ENCODE measurements at places on chromosomes 5 and 9.

DNA sequence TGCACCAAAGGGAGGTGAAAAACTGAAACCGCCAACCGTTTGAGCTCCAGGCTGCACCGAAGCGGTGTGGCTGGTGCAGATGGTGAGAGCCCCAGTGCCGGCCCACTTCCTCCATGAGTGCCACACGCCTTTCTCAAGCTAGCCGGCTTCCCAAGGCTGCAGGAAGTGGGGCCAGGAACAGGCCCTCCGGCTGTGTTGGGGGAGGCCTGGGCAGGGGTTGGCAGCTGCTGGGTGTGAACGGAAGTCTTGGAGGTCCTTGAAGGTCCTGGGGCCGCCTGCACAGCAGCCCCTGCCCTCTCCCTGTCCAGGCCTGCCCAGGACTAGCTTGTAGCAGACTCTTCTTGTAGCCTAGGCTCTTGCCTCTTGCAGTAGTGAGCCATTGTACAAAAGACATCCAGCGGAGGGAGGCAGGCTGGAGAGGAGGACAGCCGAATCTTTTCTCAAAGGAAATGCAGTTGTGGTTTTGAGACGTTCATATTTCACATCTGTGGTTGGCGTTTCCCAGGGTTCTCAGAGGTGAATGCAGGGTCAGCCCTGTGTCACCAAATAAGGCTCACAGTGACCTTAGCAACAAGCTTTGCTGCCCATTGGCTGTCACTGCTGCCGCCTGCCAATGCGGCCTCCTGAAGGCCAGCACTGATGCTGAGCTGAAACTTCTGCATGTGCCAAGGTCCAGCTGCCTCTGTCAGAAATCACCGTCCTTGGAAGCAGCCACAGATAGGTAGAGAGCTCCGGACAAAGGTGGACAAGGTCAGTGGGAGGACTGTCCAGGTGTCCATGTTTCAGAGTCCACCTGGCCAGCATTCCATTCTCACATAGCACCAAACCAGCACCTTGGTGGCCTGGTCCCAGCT, 23.9 kb downstream of the IRF1 start:
- no peak for DNase-seq

- DNase-seq = no peak
These were observed 2.3 kb downstream of the NINJ1 start for GRCh38 chr9:93131599-93132286.

DNA sequence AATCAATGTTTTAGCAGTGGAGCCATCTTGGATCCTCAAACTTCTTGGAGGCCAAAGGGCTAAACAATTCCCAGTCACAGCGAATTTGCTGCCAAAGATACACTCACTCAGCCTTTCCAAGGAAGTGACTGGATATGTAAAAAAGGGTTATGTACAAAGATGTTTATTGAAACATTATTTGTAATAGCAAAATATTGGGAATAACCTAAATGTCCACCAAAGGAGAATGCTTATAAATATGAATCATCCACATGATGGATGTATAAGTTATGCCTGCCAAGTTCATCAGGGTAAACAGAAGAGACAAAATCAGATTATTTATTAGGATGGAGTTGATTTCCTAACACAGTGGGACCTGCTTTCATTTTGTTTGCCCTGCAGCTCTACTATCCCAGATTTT, 145.2 kb upstream of the ABCA1 start:
- no peak for DNase-seq

GRCh38 chr5:170554521-170555267, 50.9 kb downstream of the KCNIP1 start:
- DNase-seq = no peak

DNA sequence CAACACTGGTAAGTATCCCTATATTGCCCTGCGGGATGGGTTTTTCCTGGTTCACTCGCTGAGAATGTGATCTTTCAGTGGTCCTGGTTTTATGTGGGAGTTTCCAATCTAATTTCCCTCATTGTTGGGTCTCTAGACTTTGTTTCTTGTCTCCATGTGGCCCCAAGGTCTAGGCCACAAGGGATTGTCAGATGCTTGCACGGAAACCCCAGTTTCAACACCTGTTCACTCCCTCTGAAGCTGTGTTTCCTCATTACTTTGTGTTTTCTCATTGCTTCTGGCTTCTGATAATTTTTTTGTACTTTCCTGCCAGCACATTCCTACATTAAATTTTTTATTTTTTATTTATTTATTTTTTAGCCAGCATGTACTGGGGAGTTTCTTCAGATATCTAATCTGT, 191.5 kb downstream of the TTLL11 start:
- no peak for DNase-seq

- no peak for DNase-seq
These were observed 19.2 kb upstream of the FYB1 start for GRCh38 chr5:39238366-39239105.

- DNase-seq = no peak
These were observed 958.5 kb downstream of the DTWD2 start for GRCh38 chr5:118029807-118030206.

- no peak for DNase-seq
These were observed 38.7 kb upstream of the RAB3C start for GRCh38 chr5:58544195-58544594.

- no peak for DNase-seq
These were observed 32.3 kb upstream of the ADAMTS2 start for GRCh38 chr5:179377421-179378115.

DNA sequence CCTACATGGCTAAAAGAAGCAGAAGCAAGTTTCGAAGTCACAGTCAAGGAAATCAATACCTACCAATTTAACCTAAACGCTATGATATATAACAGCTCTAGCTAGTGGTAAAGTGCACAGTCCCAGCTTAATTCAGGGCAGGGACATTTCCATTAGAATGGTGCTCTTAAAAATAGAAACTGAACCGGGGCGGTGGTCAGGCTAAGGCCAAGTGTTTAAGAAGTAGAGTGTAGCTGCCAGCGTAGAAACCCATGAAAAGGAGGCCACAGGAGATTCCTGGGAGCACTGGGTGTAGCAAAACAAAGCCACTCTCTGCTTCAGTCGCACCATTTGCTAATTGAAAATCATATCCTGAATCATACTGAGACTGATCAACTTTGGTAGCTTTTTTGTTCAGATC, 28.8 kb downstream of the PPIC start:
- DNase-seq = no peak

DNA sequence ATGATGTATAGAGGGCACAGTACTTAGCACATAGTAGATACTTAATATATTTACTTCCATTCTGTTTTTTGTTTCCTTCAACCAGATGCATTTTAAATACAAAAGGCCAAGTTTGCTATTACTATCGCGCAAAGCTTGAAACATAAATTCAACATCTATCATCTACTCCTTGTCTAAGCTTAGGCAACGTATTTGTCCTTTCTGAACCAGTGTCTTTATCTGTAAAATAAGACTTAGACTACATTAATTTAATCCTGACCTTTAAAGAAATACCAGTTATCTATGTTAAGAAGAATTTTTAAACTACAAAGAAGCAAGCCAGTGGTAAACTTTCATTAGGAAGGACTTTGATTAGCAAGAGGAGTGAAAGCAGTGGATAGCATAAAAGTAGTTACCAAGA, 173.0 kb downstream of the WDR70 start:
- no peak for DNase-seq

DNA sequence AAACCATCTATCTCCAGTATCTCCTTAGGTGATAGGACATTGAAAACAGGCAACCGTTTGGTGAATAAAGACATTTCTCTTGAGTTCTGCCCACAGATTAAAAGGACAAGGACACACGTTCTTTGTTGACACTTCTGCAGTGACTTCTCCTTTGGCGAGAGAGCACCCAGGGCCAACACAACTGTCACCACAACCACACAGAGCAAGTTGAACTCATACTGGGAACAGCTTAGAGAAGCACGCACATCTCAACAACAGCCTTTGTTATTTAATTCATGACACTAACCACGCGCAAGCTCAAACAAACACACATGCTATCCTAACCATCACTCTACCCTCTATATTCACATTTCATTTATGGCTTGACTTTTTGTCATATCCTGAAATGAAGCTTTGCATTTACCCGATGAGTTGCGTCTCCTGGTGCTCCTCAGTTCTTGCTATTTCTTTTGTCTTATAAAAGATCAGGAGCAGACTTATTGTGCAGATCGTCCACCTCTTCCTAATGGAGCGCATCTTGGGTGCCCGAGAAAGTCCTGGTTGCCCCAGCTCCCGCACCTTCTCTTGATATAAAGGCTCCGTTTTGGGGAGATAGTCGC, 543 bp downstream of the ST8SIA4 start:
- DNase-seq = no peak

- no peak for DNase-seq
These were observed 332.3 kb downstream of the TRPM3 start for GRCh38 chr9:70789086-70789485.

DNA sequence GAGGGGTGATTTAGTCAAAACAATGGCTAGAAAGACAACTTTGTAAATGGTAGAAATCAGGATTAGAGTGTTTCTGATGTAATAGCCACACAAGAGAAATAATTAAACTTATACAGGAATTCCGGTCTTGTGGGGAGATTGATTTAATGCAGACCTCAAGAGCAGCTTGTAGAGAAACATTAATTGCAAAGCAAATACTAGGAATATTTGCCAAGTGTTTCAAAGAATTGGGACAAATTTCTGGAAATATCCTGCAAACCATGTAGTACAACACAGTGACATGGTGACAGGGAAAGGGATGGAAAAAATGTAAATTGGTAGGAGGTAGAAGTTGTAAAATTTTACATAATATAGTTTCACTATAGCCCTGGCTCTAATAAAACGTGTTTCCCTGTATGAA, 28.9 kb downstream of the NLN start:
- DNase-seq = no peak

DNA sequence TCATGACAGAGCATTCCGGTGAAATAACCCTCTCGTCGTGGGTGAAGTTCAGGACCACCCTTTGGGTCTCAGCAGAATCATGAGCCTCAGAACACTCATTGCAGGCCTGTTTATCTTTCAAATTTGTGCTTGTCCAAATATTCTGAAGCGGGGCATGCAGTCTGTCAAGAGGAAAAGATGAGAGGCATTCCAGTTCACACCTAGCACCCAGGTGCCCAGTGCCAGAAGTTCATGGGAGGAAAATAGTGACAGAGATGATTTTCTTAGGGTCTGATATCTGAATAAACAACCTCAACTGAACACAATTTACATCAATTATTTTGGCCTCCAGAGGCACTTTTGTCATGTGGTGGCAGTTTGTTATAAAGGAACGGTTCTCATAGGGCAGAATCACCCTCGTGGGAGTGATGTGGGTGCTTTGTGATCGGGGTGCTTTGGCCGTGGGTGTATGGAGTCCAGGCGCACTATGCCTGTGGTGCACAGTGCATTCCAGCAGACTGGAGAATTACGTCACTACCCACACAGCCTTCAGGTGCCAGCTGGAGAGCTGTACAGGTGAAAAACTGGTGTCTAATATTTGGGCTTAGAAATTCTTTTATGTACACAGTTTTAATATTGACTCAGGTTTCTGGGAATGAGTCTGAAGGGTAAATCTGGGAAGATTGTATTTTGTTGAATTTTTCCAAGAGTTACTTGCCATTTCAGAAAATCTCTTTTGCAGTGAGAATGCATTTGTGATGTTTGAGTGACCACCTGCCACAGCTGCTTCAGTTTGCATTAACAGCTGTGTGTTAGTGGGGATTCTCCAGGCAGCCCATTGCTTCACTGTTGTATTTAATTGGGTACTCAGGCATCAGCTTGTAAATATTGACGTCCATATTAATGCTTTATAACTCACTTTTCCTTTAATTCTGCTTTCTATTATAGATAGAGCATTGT, 289.3 kb downstream of the FANCC start:
- no peak for DNase-seq

- DNase-seq = no peak
These were observed 29.7 kb downstream of the PCA3 start for GRCh38 chr9:76793784-76794431.

DNA sequence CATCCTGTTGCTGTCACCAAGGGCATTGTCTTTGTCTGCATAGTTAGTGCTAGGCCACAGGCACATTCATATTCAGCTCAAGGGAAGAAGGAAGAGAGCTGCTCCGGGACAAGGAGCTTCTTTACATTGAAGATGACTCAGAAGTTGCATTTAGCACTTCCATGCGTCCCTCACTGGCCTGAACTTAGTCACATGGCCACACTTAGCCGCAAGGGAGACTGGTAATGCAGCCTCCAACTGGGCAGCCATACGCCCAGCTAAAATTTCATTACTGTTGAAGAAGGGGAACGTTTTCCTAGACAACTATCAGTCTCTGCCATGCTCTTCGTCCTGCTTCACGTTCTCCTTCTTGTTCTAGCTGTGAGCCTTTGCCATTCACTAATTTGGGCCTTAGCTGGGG, 20.0 kb downstream of the ACTL7B start:
- no peak for DNase-seq

DNA sequence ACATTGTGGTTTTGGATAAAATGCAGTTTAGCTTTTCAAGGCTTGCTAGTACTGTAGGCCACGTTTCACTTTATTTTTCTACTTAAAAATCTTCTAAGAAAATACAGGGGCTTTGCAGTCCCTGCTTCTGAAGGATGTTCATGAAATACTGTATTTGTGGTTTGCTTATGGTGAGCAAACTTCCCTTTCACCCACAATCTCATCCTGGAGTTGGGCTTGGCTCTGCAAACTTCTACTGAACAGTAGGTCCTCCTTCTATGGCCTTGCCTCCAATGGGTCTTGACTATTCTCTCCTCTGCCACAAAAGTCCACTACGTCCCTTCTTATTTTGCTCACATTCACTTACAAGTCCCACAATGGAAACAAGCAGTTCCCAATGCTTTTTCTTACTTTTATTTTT, 502.7 kb upstream of the KLF4 start:
- DNase-seq = no peak

- no peak for DNase-seq
These were observed 494.4 kb downstream of the CDH9 start for GRCh38 chr5:26543987-26544386.

DNA sequence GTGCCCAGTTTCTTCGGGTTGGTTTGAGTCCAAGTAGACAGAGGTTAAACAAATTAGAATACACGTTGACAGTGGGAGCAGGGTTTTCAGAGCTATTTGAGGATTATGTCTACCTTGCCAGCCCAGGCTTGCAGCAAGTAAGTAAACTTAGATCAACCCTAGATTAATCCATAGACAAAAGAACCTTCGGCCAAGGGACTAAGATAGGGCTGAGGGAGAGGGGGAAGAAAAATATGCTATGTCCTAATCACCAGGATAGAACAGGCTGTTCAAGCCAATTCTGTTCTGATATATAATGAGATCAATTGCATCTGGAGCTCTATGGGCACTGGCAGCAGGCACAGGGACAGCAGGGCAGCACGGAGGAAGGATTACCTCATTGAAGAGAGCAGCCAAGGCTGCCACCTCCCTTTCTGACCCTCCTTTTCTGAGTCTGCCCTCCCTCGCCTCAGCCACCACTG, 377.7 kb downstream of the PIK3R1 start:
- no peak for DNase-seq

Data from fibroblast of skin of left quadriceps (primary cell).